ENCODE measurements at places on chromosomes 5 and 9.
A peak's percentile ranks its signal among the peaks of the same experiment; 100 is the strongest.

DNA sequence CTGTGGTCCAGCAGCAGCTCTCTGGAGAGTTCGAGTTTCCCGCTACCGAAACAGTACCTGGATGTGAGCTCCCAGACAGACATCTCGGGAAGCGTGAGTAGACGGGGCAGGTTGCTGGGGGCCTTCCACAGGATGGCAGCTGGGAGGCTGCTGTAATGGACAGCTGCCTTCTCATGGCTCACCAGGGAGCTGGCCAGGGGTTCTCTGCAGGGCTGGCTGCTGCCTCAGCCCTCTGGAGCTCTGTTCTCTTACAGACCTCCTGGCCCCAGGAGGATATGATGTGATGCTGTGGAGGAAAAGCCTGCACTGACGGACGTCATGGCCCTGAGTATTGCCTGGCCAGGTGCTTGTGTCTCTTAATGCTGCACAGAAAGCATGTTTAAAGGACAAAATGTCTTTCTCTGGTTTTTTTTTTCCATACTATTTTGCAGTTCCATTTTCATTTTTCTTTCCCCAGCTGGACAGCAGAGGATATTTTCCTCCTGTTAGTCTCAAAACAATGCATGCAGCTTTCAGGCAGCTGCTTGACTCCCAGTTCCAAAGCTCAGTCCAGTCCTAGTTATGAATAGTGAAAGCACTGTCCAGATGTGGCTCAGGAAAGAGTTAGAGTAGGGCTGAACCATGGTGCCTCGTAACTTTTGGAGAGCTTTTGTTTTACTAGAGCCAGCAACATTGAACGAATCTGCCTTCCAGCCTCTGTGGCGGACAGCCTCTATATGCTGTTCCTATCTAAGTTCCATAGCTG, 77.5 kb upstream of the RARS1 start:
- no peak for DNase-seq

GRCh38 chr9:133543772-133544467, 9.4 kb downstream of the ADAMTSL2 start:
- DNase-seq, result no peak

GRCh38 chr5:116709082-116709481, 134.5 kb upstream of the SEMA6A start:
- DNase-seq, result no peak

DNA sequence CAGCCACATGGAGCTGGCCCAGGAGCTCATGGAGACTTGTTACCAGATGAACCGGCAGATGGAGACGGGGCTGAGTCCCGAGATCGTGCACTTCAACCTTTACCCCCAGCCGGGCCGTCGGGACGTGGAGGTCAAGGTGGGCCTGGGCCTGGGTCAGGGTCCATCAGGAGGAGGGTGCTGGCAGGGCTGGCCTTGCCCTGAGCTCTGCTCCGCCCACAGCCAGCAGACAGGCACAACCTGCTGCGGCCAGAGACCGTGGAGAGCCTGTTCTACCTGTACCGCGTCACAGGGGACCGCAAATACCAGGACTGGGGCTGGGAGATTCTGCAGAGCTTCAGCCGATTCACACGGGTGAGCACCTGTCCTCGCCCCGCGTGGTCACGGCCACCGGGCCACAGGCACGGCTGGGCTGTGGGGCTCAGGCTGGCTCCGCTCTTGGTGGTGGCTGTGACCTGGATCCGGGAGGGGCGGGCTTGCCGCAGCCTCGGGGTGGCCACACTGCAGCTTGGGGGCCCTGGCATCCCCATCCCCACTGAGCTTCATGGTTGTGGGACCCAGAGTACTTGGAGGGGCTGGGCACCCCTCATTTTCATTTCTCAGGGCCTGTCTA, 7.1 kb downstream of the DPP7 start:
- no peak for DNase-seq

DNA sequence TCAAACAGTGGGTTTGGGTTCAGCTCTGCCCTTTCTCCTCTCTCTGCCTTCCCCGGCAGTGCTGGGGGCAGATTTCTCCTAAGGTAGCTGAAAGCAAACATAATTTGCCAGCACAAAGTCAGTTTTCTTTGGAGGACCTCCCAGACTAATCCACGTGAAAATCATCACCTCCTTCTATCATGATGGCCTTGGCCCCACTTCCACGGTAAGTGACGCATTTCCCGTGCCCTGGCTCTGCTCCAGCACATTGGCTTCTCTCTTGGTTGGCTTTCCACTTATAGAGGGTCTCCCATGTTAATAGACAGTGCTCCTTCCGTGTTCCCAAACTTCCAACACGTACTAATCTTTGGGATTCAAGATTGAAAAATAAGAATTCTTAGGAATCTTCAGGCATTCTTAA, 74.1 kb upstream of the TRIO start:
- DNase-seq, result no peak

GRCh38 chr5:5422819-5423515, 490 bp downstream of the ICE1 start:
- DNase-seq, result no peak

DNA sequence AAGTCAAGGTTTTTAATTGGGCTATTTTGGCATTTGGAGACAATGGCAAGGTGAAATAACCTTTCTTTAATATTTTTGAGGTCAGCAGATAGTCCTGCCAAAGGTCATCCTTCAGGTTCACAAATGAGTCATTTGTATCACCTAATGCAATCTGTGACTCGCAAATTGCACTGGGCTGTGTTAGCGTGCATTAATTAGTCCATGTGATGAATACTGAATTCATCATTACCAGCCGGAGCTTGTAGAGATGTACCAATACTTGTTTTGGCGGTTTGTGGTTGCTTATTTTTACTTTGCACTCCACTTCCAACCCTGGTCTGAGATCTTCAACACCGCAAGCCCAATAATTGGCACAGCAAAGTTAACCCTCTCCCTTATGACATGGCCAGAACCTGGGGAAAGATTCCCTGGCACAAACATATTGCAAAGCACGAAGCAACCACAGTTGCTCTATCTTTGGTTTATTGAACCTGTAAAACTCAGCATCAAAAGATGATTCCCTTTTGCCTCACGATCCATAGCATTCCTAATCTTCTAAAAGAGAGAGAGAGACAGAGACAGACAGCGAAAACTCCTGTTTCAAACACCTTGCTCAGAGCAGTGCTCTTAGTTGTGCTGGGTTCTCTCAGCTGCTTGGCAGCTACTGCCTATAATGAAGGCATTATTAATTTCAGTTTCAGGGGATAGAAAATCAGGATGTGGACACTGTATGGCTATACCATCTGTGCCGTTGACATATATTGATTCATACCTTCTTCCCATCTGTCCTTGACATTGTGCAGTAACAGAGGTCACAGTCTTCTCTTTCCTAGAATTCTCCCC, 178.1 kb downstream of the EBF1 start:
- no peak for DNase-seq

DNA sequence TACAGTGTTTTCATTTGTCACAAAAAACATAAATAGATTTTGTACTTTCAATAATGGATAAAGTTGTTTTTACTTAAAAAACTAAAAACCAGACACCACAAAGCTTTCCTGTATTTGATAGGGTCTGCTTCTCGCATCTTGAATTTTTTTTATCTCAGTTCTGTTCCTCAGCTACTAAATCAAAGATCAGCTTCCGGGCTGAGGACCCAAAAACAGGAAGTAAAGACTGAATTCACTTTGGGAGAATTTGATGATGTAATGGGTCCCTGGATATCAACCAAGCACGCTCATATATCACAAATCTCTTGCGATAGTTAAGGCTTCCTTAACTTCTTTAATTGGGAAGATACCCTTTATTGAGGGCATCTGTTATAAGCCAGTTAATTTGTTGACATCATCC, 24.1 kb downstream of the ITK start:
- DNase-seq, result peak; percentile 51

DNA sequence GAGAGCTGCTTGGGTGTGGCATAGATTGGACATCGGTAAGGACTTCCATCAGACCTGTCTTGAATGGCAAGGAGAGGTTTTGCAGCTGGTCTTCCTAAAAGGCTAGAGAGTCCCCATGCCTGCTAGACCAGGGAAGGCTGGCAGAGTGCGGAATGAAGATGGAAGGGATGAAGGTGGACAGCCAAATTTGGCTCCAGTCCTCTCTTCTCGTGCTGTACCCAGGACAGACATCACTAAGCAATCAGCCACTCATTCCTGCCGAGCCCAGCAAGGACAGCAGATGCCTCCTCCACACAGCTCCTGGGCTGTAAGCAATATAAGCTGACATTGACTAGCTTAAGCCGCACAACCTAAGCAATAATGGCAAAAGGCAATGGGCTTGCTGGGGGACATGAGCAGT, 112.0 kb downstream of the OLFM1 start:
- DNase-seq, result no peak

GRCh38 chr5:157188270-157188669, 7.6 kb downstream of the ITK start:
- no peak for DNase-seq

DNA sequence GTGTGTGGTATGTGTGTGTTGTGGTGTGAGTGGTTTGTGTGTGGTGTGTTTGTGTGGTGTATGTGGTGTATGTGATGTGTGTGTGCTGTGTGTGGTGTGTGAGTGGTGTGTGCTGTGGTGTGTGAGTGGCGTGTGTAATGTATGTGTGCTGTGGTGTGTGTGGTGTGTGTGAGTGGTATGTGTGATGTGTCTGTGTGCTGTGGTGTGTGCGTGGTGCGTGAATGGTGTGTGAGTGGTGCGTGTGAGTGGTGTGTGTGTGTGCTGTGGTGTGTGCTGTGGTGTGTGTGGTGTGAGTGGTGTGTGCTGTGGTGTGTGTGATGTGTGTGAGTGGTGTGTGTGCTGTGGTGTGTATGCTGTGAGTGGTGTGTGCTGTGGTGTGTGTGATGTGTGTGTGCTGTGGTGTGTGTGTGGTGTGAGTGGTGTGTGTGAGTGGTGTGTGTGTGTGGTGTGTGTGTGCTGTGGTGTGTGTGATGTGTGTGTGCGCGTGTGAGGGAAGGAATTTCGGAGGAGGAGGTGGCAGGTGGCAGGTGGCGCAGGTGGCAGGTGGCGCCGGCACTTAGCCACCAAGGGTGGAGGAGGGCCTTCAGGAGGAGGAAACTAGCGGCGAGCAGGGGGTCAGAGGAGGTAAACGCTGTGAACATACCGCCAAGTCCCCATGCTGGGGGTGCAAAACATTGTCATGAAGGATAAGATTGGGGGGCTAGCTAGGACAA, 191.8 kb downstream of the MELK start:
- no peak for DNase-seq

GRCh38 chr9:124428751-124429529, 13.7 kb upstream of the PSMB7 start:
- no peak for DNase-seq

DNA sequence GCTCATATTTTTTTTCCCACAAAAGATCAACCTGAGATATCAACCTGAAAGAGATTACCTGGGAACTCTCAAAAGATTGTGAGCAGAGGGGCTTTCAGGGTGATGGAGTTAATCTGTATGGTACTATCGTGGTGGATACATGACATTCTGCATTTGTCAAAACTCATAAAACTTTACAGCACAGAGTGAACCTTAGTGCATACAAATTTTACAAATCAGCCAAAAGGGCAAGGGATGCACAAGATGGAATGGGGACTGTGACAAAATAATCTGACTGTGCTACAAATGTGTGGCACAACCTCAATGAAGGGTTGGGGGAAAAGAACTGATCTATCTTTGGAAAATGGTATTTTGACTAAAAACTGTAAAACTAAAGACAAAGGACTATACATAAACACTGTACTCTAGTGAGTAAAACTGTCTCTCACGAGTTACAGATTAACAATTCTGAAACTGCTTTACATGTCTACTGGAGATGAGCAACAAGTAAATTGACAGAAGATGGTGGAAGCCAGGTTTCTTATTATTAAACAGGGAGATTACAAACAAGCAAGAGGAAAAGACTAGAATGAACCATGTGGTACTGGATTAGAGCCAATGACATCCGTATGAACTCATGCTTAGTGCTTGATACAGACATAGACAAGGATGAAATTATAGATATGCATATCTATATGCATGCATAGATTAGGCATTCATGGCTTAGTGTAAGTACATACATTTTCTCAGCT, 24.8 kb upstream of the RLN1 start:
- no peak for DNase-seq

GRCh38 chr5:43301653-43302091, 11.5 kb downstream of the HMGCS1 start:
- no peak for DNase-seq

- no peak for DNase-seq
Measured at GRCh38 chr5:3456121-3456681, 139.4 kb upstream of the IRX1 start.

DNA sequence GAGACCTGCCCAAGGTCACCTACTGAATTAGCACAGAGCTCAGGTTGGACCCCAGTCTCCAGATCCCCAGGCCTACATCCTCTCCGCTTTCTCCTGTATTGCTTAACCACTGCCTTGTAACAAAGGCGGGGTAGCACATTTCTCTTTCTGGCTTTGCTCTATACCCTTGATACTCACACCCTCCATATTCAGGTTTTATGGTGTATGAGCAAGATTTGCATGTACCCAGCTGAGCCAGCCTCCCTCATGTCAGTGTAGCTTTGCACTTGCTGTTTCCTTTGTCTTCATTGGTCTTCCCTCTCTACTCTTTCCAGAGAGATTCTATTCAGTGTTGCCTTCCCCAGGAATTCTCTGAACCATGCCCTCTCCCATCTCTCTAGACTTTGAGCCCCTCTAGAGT, 19.6 kb upstream of the ZCCHC7 start:
- DNase-seq, result peak; percentile 53

DNA sequence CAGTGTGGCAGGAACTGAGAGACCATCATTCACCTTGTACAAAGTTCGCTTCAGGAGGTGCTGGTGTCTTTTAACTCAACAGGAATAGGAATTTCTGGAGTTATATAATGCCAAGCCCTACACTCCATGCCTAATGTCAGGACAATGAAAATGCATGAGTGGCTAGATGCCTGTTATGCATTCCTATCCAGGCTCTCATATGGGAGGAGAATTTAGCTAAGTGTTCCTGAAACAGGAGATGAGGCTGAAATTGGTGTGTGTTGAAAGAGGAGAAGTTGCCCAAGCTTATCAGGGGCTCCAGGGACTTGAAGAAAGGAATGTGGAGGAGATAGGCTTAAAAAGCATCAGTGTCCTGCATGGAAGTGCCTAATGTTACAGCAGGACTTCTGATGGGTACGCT, 26.8 kb upstream of the PRUNE2 start:
- no peak for DNase-seq

- no peak for DNase-seq
Measured at GRCh38 chr9:389159-389558, 174.5 kb downstream of the DOCK8 start.

- DNase-seq, result no peak
Measured at GRCh38 chr9:89821081-89821480, 216.3 kb downstream of the GADD45G start.

- DNase-seq, result no peak
Measured at GRCh38 chr5:96247097-96247701, 185.8 kb downstream of the PCSK1 start.

DNA sequence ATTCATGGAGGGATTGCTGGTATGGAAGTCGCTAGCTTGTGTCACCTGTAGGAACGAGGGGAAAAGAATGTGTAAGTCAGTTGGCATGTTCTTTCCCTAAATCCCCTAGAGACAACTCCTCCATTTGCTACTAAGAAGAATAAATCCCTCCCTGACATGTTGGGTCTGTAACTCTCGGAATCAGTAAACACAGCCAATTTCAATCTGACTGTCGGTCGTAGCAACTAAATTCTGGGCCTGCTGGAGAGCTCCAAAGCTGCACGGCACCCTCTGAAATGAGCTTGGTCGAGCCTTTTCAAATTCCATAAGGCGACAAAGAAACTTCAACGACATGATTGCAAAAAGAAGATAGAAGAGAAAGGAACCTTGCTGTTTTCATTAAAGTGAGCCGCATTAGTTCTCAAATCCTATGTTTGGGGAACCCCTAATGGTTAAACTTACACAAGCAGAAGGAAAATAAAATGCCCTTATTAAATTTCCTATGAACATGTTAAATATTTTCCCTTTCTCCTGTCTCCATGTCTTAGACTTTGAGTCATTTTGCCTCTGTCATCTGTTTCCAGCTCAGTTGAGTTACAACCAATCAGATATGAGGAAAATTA, 735.8 kb upstream of the WWC1 start:
- DNase-seq, result no peak
